ENCODE measurements at places on chromosomes 3 and 15.

DNA sequence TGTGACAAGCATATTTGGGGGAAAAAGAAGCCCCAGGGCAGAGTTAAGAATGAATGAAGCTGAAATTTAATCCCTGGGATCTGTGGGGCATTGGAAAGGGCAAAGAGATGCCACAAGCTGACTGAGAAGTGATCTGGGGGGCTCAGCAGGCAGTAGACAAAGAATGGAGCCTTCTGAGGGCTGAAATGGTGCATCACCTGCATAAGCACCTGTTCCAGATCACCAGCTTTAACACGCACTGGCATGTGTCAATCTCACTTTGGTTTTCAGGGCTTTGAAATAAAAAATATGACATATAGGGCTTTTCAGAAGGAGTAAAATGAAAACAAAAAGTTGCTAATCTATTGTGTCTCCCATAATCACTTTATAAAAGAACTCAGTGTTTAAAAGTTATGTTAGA, 210.8 kb upstream of the ARHGEF26 start:
- DNase-seq, result no peak

- peak; percentile 56 for DNase-seq
Observed at GRCh38 chr3:57227930-57228751, 612 bp downstream of the APPL1 start.

GRCh38 chr3:172189987-172190603, 150.7 kb downstream of the FNDC3B start:
- no peak for DNase-seq

DNA sequence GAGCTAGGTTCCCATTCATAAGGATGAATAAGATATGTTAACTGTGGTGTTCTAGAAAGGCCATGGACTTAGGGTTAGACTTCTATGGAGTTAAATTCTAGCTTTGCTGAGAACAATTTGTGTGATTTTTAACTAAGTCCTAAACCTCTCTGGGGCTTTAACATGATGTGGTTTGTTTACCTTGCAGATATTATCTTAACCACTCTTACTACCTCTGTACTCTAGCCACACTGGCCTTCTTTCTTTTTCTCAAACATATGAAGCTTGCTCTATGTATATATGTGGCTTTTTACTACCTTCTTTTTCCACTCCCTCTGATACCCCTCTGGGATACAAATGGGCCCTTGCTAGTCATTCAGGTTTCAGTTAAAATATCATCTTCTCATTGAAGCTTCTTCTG, 108.4 kb downstream of the ZNF609 start:
- DNase-seq, result no peak

DNA sequence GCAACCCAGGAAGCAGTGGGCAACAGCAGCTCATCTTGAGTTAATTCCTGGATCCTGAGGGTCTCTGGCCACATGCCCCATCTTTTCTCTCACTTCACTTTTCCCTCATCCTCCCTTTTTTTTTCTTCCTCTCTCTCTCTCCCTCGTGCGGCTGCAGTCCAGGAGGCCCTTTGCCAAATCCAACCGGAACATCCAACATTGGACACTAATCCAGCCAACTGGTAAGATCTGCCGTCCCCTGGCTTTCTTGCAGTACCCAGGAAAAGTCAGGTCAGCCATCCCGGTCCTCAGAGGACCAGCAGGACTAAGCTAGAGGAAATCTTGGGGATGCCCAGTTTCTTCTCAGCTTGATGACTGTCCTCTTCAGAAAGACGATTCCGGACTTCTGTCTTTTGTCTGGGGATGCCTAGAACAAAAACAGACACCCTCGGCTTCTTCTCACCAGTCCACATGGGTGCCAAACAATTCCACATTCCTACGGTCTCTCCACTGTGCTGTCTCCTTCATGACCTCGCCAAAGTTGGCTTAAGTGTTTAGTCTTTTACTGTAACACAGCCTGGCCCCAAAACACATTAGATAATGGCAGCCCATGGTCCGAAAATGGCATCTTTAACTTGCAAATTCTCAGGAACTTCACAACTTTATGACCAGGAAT, 115.6 kb downstream of the GSK3B start:
- DNase-seq, result no peak

GRCh38 chr3:59920822-59921221, 871.0 kb upstream of the CFAP20DC start:
- DNase-seq, result no peak

DNA sequence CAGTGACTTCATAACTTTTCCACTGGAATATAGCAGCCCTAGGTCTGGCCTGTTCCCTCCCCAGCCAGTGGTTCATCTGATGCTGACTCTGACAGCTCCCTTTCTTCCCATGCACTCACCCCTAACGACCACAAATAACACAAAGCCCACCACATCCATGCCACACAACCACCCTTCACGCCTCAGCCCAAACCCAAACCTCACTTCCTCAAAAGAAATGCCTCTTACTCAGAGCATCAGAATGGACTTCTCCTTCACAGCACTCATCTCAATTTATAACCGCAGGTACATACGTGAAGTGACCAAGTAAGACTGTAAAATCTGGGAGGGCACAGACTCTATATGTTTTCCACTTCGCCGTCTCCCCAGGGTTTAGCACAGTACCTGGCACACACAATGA, 1.1 kb downstream of the RBSN start:
- DNase-seq, result peak; percentile 17

DNA sequence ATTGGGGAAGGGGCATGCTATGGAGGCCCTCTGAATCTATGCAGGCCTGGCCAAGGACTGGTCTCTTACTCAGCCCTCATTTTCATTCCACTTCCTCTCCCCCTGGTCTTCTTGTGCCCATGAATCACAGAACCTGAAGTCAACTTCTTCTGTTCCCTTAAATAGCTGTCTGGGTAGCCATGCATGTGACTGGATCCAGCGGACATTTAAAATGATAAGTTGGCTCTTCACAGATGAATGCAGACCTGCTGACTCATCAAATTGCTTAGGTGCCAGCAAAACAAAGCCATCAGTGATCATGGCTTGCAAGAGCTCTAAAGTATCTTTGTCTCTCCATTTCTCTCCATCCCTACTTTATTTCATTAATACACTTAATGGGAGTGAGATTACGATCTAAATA, 90.1 kb upstream of the CADPS start:
- no peak for DNase-seq

- peak; percentile 69 for DNase-seq
Observed at GRCh38 chr15:66749841-66750575, 48.0 kb downstream of the SMAD6 start.

GRCh38 chr3:142857056-142857455, 31.8 kb downstream of the PCOLCE2 start:
- DNase-seq, result no peak

DNA sequence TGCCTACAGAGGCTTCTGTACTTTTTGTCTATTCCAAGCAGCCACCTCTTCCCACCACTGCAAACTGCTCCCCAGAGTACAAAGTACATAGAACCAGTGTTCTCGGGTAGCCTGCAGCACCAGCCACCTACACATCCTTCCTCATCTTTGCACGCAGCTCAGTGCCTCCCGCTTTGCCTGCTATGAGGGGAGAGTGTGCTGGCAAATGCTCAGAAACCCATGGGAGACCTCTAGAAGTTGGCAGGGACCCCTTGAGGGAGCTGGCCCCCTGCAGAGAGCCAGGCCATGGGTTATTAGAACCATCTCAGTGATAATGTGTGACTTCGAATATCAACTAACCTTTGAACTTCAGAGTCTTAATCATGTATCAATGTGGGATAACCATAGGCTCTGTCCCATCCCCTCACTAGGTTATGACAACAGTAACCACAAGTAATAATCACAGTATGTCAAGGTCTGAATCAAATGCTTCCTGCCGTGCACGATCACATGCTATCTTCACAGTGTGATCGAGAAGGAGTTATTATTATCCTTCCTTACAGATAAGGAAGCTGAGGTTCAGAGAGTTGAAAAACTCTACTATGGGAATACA, 22.8 kb upstream of the SMAD3 start:
- peak; percentile 34 for DNase-seq

DNA sequence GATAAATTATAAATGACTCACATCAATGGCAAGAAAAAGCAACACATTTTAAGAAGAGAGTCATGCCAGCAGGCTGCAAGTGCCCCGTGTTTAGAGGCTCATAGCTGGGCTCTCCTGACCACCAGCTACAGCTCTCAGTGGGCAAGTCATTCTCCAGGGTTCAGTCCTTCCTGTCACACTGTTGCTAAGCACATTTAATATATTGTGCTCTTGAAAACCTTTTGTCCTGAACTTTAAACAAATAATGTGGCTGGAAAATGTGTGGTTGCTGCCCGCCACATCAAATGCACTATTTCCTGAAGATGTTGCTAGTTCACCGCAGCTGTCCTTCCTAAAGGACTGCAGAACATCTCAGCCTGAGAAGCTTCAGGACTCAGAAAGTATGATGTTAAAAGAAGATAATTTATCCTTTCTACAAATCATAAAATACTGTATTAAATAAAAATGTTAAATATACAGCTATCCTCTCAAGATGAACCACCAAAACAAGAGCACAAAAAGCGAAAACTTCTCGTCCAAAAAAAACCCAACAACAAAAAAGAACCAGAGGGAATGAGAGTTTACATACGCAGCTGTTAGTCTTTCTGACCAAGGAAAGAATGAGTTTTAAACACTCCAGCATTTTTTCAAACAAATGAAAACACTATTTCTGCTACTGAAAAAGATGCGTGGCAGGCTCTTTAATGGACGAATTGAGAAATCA, 951 bp downstream of the TARS3 start:
- DNase-seq, result peak; percentile 56

DNA sequence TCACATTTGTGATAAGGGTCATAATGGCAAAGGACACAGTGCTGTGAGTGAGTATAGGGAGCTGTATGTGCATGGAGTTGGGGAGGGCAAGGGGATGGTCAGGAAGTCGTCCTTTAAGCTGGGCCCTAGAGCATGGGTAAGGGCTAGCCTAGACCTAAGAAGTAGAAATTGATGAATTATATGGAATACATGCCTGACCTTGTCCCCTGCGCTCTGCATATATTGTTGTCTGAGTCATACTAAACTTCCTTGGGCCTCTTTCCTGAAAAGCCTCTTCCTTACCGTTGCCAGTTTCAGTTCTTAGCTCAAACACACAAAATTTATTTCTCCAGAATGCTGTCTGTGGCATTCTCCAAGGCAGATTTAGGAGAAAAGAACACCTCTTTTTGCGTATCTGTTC, 4.6 kb downstream of the SNRK start:
- DNase-seq, result no peak

- no peak for DNase-seq
Observed at GRCh38 chr3:49566312-49566711, 12.0 kb downstream of the BSN start.

DNA sequence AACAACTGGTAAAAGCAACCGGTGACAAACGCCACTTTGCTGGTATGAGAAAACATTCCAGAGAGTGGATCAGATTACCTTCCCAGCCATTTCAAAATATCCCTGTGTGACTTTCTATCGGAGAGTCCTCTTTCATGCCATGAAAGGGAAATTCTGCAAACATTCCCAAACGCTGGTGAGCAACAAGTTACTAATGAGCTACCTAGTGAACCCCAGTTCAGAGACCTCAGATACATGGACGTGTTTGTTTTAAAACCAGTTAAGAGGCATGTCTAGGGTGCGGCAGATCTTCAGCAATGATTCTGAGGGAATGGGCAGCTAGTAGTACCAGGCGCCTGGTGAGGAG, 418.2 kb upstream of the NR2F2 start:
- peak; percentile 27 for DNase-seq

DNA sequence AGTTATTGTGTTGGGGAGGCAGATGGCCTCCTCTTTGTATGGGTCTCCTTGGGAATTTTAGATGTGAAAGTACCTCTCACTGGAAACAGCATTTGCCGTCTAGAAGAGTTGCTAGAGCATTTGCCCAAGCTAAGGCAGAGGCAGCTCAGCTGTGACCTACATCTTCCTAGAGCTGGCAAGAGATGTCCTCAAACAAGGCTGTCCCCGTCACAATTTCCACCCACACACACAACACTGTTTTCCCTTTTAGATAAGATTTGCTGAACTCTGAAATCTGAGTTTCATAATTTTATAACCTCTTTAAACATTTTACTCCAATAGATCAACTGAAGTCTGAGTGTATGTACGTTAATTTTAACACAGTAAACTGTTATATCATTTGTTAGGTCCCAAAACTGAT, 352.6 kb downstream of the EPHB1 start:
- no peak for DNase-seq

- DNase-seq, result no peak
Observed at GRCh38 chr3:151133917-151134450, 48.5 kb downstream of the MED12L start.

- no peak for DNase-seq
Observed at GRCh38 chr3:148778926-148779325, 48.7 kb upstream of the CPB1 start.

GRCh38 chr15:69156736-69157381, 3.6 kb upstream of the GLCE start:
- no peak for DNase-seq

GRCh38 chr3:24487325-24488262, 7.1 kb downstream of the THRB start:
- peak; percentile 55 for DNase-seq

DNA sequence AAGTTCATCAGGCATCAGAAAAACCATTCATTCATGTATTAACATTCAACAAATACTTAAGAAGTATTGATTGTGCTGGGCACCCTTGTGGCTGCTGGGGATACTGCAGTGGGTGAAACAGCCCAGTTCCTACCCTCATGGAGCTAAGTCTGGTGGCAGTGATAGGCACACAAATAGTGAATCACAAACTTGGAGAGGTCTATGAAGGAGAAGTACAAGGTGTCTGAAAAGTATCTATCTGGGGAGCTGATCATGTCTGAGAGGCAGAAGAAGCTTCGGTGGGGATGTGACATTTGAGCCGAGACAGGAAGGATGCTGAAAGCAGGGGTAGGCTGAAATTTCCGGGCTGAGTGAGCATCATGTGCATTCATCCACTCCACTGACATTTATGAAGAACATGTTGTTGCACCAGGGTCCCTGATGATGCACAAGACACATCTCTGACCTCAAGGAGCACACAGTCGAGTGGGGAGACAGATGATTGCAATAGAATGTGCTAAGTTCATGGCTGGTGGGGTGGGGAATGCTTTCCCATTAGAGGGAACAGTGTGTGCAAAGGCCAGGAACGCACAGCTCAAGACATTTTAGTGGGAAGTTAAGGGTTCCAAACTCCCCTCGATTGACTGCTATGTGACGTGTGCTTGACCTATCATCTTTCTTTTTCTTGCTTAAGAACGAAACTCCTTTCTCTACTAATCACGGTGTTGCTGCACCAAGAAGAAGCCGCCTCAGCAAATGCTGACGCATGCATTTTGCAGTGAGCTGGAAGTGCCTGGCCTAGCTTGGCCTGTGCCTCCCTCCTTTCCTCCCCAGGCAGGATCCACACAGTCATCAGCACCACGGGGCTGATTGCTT, 309.1 kb upstream of the ICE2 start:
- no peak for DNase-seq

DNA sequence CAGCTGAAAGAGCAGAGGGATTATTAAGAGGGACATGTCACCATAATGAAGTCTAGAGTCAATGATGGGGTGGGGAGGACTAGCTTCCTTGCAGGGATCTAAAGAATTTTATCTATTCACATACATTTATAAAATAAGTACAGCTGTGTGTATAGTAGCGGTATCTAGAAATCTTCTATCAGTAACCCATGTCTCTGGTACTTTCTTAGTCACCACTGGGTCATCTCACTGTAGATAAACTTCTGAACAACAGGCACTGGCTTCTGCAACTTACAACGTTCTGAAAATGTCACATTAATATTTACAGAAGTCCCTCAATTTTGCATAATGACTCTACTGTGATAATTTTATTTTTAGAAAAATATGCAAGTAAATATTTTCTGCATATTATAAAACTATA, 401.7 kb downstream of the TBC1D5 start:
- no peak for DNase-seq

- no peak for DNase-seq
Observed at GRCh38 chr3:183582161-183582560, 26.7 kb upstream of the KLHL6 start.

GRCh38 chr3:71018799-71019198, 564.7 kb downstream of the FOXP1 start:
- no peak for DNase-seq

Measured in fibroblast of skin of back (primary cell).